ENCODE measurements at places on chromosomes 1 and 21. TPM values are rescaled to one million over a fixed set of nuclear protein-coding genes. Genes with fewer than 3 reads are reported as not detected.
A peak's percentile ranks its signal among the peaks of the same experiment; 100 is the strongest.

MFSD2A gene
- total RNA-seq, result 1.2 TPM

DNA sequence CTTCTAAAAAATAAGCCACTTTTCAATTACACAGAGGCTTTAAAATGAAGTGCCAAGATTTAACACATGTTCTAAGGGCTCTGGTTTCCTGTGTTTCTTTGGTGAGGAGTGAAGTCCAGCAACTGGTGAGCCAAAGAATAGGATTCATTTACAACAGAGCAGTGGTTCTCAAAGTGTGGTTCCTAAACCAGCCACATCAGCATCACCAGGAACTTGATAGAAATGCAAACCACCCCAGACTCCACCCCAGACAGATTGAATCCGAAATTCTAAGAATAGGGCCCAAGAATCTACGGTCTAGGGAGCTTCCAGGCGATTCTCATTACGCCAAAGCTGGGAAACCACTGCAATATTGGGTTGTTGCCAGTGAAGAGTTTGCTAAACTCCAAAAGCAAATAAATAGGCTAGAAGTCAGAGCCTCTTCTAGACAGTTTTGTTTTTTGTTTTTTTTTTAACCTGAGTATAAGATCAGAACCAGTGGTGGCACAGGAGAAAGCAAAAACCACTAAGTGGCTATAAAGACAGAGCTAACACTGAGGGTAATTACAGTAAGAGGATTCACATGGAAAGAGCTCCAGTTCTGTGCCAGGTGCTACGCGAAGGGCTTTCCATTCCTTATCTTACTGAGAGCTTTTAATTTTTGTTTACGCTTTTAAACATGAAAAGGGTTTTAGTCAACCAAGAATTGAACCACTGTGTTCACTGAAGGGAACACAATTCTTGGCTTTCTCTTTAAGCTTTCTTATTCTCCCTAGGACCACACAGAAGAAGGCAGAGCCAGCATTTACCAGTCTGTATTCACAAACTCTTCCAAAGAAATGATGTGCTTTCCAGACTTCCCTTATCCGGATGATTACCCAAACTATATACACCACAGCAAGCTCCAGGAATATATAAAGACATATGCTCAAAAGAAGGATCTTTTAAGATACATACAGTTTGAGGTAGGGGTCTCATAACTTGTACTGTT lies 42.4 kb upstream of the FMO2 start:
- H3K4me1 ChIP-seq, result peaks cover 20% of the 10 kb centered on the region
- H3K4me3 ChIP-seq, result peak overlapping the region; percentile 10
- H3K27me3 ChIP-seq, result no peaks in the 10 kb centered on the region
- H3K36me3 ChIP-seq, result no peaks in the 10 kb centered on the region
- peak; percentile 92 for DNase-seq

DNA sequence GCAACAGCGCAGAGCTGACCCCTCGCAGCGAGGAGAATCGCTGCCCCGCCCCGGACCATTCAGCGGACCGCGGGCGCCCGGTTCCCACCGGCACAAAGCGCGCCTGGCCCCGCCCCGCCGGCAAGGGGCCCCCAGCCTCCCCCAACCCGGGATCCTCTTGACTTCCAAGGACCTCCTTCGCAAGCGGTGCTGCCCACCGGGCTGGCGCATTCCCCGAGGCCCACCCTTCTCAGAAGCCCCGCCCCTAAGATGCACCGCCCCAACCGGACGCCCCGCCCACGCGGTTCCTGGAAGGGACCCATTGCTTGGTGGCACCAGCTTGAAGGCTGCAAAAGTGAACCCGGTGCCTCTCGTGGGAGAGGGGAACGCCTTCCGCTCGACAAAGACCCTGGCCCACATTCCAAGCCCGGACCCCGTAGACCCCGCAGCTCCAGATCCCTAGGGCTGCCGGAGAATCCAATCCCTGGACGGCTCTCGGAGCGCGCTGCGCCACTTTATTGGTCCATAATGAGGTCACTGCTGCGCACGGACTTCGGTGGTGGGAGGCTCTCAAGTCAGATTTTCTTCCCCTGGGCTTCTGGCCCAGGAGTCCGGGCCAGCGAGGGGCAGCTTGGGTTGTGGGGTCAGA lies 2.0 kb downstream of the HES3 start:
- H3K4me3 ChIP-seq, result no peak overlapping the region
- H3K4me1 ChIP-seq, result peaks cover 5% of the 10 kb centered on the region
- no peak for DNase-seq

DNA sequence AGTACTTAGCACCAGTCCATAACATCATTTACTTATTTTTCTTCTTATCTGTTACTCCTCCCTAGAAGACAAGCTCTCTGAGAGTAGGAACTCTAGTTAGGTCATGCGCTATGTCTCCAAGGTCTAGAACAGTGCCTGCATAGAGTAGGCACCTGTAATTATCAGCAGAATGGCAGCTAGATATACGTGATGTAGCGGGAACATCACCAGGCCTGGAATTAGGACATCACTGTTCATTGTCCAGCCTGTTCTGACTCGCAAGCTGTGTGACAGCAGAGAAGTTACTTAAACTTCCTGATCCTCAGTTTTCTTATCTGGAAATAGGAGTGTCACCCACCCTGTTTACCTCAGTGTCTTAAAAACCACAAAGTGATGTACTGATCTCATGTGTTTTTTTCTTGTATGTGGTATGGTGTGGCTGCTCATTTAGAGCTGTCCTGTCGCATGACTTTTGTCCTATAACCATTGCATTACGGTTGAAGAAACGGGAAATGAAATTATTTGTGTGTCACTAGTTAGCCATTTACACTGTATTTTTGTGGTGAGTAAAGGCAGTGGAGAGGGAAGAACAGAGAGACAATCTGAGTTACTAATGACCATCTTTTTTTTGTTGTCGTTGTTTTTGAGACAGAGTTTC lies 37.1 kb upstream of the EXO1 start:
- no peak overlapping the region for H3K4me3 ChIP-seq
- H3K36me3 ChIP-seq, result no peaks in the 10 kb centered on the region
- H3K27ac ChIP-seq, result no peak overlapping the region
- H3K27me3 ChIP-seq, result no peaks in the 10 kb centered on the region
- no peaks in the 10 kb centered on the region for H3K4me1 ChIP-seq

DNA sequence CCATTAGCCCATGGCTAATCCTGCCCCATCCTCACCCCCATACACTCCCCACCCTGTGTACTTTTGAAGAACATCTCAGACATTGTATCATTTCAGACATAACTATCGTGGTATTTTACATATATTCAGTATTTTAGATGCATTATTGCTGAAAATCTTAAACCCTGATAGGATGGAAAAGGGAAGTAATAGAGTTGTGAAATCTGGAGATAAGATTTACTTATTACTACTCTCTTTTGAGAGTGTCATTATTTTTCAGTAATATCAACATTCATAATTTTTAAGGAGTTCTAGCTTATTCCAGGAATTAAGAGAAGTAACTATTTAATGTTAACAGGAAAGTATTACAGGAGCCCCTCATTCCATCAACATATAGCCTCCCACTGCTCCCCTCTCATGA lies 34.4 kb downstream of the ADCY10 start:
- no peaks in the 10 kb centered on the region for H3K36me3 ChIP-seq
- no peaks in the 10 kb centered on the region for H3K27me3 ChIP-seq
- no peak for DNase-seq

DNA sequence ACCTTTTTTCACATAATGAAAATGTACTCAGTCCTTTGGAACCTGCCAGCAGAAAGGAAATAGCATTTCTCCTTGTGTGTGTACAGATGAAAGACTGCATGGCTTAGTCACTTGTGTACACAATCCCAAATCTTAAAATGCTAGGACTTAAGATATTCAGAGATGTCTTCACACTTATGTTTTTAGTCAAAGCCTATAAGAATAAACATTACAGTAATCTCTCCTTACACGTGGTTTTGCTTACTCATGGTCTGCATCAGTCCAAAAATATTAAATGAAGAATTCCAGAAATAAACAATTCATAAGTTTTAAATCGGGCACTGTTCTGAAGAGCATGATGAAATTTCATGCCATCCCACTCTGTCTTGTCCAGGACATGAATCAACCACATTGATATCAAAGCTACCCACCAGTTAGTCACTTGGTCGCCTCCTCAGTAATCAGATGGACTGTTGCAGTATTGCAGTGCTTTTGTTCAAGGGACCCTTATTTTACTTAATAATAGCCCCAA lies 75.7 kb upstream of the RRP15 start:
- DNase-seq, result peak; percentile 87
- H3K4me3 ChIP-seq, result no peak overlapping the region
- peaks cover 2% of the 10 kb centered on the region for H3K4me1 ChIP-seq
- no peaks in the 10 kb centered on the region for H3K27me3 ChIP-seq

DNA sequence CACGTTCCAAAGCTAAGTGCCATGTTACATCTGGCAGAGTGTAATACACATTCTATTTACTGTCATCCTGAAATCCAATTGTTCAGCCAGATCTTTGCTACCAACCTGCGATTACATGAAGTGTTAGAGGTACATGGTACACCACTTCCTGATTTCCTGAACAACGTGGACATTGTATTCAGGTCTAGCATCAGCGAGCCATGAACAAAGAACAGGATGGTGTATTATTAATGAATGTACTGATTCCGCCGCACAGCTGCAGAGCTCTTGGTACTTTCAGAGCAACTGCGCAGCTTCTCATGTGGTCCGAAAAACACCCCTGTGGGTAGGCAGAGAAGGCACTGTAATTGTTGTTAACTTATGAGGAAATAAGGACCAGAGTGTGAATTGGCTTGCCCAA lies 511.4 kb downstream of the AJAP1 start:
- H3K27ac ChIP-seq, result no peak overlapping the region
- H3K36me3 ChIP-seq, result no peaks in the 10 kb centered on the region
- H3K4me1 ChIP-seq, result no peaks in the 10 kb centered on the region

DNA sequence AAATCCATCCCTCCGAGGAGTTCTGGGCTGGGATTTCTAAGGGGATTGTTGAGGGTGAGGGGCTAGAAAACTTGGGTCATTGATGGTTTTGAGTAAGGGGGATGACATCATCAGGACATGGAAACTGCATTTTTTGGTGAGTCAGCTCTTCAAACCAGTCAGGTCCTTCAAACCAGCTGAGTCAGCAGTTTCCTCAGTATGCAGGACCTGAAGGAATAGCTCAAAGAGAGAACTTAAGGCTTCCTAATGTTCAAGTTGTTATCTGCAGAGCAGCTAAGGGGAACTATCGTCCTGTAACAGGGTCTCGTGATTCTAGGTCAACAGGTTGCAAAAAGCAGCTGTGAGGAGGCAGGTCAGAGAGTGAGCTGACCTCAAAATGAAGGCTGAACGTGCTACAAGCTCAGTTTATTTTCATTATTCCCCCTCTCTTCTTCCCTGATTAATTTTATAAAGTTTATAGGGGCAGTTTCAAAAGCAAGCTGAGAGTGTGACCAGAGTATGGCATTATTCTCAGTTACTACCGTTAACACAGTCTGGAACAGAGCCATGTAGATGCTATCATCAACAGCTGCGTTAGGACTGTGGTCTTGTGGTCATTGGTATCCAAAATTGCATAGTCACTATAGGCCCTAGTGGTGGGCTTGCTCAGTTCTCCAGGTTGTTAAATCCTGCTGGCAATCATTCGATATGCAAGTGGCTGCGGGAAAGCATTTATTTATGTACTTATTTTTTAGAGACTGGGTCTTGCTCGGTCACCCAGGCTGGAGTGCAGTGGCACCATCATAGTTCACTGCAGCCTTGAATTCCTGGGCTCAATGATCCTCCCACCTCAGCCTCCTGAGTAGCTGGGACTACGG lies 10.7 kb upstream of the SDC3 start:
- H3K36me3 ChIP-seq, result no peaks in the 10 kb centered on the region
- H3K27ac ChIP-seq, result no peak overlapping the region
- no peak overlapping the region for H3K4me3 ChIP-seq
- peaks cover 2% of the 10 kb centered on the region for H3K4me1 ChIP-seq

GRCh38 chr1:24704411-24705259 lies 40.6 kb upstream of the CLIC4 start:
- no peaks in the 10 kb centered on the region for H3K27me3 ChIP-seq
- no peaks in the 10 kb centered on the region for H3K36me3 ChIP-seq
- no peak overlapping the region for H3K4me3 ChIP-seq
- H3K4me1 ChIP-seq, result peaks cover 3% of the 10 kb centered on the region

DNA sequence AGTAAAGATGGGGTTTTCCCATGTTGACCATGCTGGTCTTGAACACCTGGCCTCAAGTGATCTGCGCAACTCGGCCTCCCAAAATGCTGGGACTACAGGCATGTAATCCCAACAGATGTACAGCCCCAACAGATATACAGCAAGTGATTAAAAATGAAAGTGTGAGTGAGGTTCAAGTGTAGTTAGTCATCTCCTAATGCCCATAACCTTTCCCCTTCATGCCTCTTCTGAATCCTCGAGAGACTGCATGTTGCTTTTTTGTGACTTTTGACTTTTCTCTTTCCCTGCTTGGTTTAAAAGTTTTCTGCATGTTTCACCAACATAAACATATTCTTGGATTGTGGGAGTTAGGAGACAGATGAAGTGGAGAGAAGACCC lies 31.2 kb downstream of the KCNK2 start:
- H3K27me3 ChIP-seq, result no peaks in the 10 kb centered on the region
- H3K4me1 ChIP-seq, result peaks cover 3% of the 10 kb centered on the region
- H3K4me3 ChIP-seq, result no peak overlapping the region

- DNase-seq, result no peak
- no peak overlapping the region for H3K4me3 ChIP-seq
- no peaks in the 10 kb centered on the region for H3K4me1 ChIP-seq
- H3K36me3 ChIP-seq, result no peaks in the 10 kb centered on the region
- no peak overlapping the region for H3K27ac ChIP-seq
These were observed 52.1 kb downstream of the EIF2D start for GRCh38 chr1:206560007-206560716.

Data from fibroblast of lung (primary cell).